Cerebellar nuclear complex (tissue), 1 donor: ENCODE measurements at places on chromosomes 2 and 18.

DNA sequence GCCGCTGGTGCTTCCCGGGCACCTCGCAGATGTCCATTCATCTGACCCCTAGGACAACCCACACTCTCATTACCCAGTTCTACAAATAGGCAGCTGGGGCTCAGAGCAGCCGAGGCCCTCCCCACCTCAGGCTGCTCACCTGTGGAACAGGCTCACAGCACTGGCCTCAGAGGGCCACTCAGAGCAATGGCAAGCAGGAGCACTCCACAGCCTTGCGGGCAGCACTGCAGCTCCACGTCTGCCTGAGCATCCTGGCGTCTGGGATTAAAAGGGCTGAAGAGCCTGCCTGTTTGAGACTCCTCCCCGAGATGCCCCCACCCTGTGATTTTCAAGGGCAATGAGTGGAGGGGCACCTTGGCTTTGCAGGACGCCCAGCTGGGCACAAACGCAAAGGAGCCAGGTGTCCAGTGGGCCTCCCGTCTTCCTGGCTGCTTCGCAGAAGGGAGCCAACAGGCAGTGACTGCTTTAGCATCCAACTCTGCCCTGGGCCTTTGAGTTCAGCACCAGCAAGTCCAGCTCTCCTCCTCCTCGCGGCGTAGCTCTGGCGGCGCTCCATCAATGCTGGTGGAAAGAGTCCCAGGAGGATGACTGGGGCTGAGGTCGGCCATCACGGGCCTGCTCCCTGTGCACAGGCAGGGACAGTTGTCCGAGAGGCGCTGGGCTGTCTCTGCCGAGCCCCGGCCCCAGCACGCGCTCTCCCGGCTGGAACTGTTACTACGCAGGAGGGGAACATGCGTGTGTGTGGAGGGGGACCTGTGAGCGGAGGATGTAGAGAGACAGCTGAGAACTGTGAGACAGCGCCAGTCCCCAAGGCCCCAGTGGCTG is 297.2 kb downstream of the NDUFA10 start:
- DNase-seq = no peak

DNA sequence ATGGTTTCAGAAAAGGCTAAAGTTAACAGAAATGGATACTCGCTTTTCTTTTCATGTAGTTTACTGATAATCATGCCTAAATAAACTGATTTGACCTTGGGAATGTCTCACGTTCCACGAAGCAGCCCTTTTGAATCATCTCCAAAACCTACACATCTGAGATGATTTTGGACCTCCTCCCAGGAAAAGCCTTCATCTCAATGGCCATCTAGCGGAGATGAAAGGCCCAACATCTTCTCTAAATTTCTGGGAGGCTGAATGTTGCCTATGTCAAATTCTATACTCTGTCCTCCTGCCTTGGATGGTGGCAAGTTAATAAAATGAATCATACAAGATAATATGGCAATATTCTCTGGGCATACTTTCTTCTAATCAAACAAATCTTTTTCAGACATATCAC is 448.5 kb downstream of the ZEB2 start:
- no peak for DNase-seq

- no peak for DNase-seq
Observed at GRCh38 chr2:234996069-234996940, 44.5 kb downstream of the SH3BP4 start.

DNA sequence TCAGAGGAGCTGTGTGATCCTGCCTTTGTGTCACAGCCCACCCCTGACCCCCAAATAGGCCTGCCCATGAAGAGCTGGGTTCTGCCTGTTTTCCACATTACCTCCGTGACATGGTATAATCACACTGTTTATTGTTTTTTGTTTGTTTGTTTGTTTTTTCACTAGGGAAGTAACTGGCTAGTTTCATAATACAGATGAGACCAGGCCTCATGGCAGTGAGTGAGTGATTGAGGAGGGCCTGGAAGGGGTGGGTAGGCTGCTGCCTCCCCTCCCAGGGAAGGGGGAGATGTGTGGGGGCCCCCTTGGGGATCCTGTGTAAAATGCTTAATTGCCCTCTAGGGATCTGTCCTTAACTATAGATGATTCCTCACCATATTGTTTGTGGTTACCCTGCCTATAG is 190.5 kb downstream of the LDLRAD4 start:
- DNase-seq = no peak

DNA sequence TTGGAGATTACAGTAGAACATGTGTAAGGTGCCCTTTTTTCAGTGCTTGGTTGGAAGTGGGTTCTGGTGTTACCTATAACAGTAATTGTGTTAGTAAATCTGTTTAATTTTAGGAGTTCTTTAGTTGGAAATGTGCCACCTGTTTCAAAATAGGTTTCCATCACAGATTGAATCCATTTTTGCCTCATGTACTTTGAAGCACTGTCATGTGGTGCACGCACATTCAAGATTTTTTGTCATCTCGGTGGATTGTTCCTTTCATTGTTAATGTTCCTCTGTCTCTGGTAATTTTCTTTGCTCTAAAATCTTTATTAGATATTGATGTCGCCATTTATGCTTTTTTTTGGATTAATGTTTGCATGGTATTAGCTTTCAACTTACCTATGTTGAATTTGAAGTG is 1.3 kb downstream of the ATP9B start:
- no peak for DNase-seq

GRCh38 chr18:27181726-27182125 is 3.4 kb downstream of the CHST9 start:
- DNase-seq = no peak

DNA sequence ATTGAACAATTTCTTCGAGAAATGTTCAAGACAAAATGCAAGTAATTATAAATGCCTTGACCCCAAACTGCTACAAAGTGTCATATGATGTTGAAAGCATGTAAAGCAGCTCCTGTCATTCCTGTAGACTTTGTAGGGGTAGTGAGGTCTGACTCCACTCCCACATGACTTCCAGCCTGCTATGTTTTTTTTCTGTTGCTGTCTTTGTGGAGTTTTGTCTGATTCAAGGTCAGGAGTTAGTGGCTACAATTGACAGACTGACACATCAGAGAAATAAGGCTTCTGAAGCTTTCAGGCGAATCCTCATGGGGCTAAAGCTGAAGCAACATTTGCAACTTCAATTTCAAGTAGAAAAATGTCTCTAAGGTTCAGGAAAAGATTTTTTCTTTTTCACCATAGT is 63.9 kb upstream of the CCDC195 start:
- no peak for DNase-seq

DNA sequence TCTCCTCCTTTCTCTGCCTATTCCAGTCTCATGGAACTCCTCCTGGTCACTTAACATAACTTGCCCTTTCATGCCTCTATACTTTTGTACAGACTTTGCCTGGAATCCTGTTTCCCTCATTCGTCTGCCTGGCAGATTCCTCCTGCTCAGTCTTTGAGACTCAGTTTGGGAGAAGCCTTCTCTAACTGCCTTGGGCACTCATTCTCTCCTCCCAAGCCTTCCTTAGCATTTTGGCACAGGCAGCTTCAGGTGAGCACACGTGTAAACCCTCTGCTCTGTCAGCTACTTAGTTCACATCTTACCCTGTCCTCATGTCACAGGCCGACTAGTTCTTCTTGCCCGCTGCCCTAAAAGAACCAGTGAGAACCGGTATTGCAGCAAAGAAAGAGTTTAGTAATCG is 6.0 kb upstream of the FAM98A start:
- DNase-seq = no peak
